ENCODE measurements at places on chromosomes 6 and 20.

DNA sequence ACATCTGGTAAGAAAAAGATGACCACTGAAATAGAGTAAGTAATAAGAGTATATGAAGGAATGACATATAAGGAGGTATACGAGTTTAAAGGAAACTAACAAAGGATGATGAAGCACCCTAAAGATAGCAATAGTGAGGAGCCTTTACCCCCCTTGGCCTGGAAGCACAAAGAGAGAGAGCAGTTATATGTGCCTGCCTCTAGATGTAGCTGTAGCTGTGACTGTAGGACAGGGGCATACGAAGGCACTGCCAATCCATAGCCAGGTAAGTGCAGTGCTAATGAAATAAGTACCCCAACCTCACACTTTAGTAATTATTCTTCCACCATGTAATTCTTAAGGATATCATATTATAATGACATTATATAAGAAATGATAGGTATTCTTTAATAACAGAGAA lies 90.1 kb upstream of the FKBP1C start:
- no peak for DNase-seq

GRCh38 chr20:1390581-1391403 lies 2.1 kb downstream of the FKBP1A start:
- no peak for DNase-seq

- DNase-seq: no peak
Measured at GRCh38 chr6:43979525-43979924, 147.7 kb downstream of the MRPL14 start.

- DNase-seq: peak; percentile 42
Measured at GRCh38 chr20:38290829-38291814, 12.8 kb upstream of the BPI start.

- DNase-seq: no peak
Measured at GRCh38 chr6:75849329-75850025, 100.4 kb downstream of the MYO6 start.
